Hypothalamus (tissue), 51 donors: ENCODE measurements at places on chromosomes 3 and 15.

DNA sequence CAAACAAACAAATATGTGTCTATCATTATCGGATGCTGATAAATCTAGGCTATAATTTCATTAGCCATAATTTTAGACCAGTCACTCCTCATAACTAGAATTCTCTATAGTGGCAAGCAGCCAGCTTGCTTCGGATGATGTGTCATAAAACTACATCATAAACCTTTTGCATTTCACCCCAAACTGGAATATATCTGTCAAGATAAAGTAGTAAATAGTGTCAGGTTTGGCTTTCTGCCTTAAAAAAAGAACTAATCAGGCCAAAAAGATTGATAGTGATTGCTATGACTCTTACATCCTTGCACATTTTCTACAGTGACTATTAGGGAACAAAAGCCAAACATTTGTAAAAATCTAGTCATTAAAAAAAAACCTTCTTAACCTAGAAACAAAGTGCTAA is 51.0 kb downstream of the DPPA2 start:
- no peak for DNase-seq

DNA sequence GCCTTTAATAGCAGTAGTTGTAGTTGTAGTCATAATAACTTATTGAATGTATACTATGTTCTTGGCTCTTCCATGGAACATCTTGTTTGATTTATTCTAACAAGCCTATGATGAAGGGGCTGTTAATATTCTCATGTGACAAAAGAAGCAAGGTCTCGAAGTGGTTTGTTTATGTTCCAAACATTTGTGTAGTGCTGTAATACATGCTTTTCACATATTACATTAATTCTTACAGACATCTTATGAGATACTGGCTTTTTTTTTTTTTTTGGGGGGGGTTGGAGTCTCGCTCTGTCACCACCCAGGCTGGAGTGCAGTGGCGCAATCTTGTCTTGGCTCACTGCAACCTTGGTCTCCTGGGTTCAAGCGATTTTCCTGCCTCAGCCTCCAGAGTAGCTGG is 252.3 kb downstream of the PTPRG start:
- DNase-seq: no peak

DNA sequence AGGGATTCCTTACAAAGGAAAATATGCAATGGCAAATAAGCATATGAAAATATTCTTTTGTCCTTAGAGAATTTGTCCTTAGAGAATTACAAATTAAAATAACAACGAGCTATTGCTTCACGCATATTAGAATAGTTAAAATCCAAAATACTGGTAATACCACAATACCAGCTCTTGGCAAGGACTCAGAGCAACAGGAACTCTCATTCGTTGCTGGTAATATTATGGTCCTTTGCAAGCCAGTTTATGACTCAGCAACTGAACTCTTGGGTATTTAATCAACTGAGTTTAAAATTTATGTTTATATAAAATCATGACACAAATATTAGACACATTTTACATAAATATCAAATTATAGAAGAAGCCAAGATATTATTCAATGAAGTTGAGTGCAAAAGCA is 1730.4 kb downstream of the SI start:
- DNase-seq: no peak

- no peak for DNase-seq
Observed at GRCh38 chr3:194322678-194323211, 28.4 kb downstream of the CPN2 start.

DNA sequence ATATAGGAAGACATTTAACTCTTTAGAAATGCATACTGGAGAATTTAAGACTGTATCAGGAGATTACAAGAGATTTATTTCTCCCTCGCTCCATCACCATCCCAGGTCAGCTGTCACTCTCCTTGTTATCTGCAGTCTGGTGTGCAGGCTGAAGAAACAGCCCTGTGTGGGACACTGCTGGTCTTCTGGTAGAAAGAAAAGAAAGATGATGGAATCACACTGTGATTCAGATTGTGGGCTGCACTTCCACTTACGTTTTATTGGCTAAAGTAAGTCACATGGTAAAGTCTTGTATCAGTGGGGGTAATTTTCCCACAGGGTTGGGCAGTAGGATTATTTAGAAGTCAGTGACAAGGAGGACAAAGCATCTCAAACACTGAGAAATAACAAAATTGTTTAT is 18.1 kb upstream of the ATP1B3 start:
- DNase-seq: no peak
